ENCODE measurements at places on chromosomes 4 and X.

- no peak for DNase-seq
Observed at GRCh38 chr4:83138946-83139345, 24.4 kb upstream of the PLAC8 start.

GRCh38 chr4:68434836-68435235 lies 12.4 kb upstream of the TMPRSS11E start:
- no peak for DNase-seq

GRCh38 chr4:168409089-168409801 lies 71.0 kb downstream of the DDX60L start:
- peak; percentile 25 for DNase-seq

- no peak for DNase-seq
Observed at GRCh38 chrX:153297376-153297775, 24.2 kb downstream of the PNMA6F start.

- no peak for DNase-seq
Observed at GRCh38 chr4:110130576-110131358, 67.6 kb downstream of the ELOVL6 start.

- no peak for DNase-seq
Observed at GRCh38 chrX:115013705-115014104, 3.7 kb downstream of the IL13RA2 start.

- no peak for DNase-seq
Observed at GRCh38 chrX:119753639-119754257, 4.6 kb upstream of the SOWAHD start.

DNA sequence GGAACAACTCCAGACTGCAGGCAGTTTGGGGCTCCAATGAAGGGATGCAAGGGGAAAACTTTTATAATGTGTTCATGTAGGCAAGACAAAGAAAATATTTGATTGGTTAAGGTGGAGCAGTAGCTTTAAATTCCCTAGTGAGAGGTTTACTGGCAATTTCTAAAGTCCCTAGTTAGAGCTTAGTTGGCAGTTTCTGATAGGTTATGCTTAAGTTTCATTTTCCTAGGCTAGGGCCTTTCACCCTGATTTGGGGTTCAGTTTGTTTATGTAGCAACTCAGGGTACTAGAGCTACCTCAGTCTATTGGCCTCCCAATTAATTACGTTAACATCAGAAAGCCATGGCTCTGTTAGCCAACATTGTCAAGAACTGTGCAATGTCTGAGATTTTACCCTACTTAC lies 14.6 kb downstream of the BBS12 start:
- no peak for DNase-seq

DNA sequence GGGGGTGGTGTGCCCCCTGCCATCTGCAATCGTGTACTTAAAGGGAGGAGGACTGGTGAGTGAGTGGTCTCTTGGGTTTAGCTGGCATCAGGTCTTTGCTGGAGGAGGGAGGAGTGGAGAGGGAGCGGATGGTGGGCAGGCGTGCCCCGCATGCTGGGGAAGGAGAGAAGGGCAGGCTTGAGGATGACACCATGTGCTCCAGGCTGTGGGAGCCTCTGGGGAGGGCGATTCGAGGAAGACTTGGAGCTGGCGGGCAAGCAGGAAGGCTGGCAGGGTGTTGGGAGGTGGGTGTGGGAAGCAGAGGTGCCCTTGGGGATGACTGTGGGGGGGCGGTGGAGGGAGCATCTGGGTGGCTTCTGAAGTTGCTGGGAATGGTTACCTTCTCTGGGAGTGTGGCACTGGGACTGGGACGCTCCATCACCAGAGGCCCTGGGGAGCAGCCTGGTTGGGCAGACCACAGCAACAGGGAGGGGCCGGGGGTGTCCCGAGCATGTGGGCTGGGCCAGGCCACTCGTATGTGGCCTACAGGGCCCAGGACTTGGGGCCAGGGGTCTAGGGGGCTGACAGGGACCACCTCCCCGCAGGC lies 30.8 kb upstream of the AFAP1 start:
- DNase-seq: no peak

GRCh38 chr4:105586638-105587328 lies 34.4 kb downstream of the ARHGEF38 start:
- no peak for DNase-seq

DNA sequence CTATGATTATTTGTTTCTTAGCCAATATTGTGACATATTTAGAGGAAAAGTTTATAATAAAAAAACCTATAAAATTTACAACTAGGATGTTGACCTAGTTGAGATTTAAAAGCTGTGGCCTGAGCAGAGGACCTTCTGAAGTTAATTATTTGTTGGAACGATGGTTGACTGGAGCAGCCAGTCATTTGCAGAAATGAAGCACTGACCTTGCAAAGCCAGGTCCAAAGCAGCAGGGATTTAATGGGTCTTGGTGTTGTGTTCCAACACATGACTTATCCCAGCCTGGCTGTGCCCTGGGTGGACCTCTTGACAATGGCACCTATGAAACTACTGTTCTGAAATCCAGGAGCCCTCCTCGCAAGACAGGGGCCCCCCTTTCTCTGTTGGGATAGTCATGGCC lies 235.2 kb downstream of the FRAS1 start:
- no peak for DNase-seq

- no peak for DNase-seq
Observed at GRCh38 chr4:96025011-96025410, 185.1 kb downstream of the PDHA2 start.

- DNase-seq: no peak
Observed at GRCh38 chr4:4541040-4541631, 712 bp downstream of the STX18 start.

GRCh38 chr4:57661517-57662090 lies 551.4 kb upstream of the IGFBP7 start:
- DNase-seq: no peak

- DNase-seq: no peak
Observed at GRCh38 chr4:74475091-74475800, 30.3 kb downstream of the AREG start.

DNA sequence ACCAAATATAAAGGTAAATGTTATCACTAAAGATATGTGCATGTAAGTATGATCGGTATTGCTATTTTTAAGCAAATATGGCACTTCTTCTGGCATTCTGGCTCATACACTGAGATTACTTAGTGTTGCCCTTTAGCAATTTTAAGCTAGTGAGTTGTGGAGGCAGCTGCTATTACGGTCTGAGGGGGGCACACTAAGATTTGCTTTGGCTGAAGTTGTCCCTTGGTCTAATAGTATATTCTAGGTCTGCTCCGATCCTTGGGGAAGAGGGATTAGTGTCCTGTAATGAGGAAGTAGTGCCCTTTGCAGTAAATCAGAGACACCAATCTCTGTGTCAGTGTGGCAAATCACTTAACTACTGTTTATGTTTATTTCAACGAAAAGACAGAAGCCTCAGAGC lies 196.5 kb upstream of the FTHL17 start:
- DNase-seq: no peak

Measured in GM04503 (cell line).